ENCODE measurements at places on chromosomes 7 and 10.

DNA sequence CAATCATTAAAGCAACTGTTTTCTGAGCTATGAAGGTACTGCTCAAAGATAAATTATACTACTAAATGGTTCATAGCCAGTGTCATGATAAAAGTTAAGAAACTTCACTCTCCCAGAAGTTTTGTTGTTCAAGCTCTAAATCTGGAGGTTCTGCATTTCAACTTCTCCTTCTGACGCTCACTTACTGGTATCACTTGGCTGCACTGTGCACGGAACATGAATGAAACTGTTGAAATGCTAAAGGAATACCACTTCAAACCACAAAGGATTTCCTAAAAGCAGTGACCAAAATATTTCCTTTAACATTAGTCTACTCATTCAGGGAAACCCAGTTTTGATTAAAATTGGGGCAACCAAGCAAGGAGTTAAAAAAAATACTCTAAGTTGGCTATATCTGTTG, 93.6 kb downstream of the UBE2H start:
- no peak for DNase-seq

DNA sequence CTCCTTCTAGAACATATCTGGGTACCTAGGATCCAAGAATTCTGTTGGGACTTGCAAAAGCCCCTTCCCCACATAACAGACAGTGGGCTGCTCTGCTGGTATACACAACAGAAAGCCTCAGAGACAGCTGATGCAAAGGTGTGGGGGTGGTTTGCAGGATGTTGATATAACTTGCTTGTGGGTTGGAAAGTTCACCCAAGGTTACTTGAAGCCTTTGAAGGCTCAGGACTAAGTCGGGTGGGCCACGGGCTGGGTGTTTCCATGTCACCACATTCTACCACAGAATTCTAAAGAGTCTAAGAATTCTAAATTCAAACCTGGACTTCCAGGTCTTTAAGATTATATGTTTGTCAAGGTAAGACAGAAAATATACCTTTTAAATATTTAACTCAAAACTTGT, 7.4 kb upstream of the NRCAM start:
- DNase-seq, result no peak

- peak; percentile 50 for DNase-seq
These were observed 150.5 kb upstream of the VKORC1L1 start for GRCh38 chr7:65722361-65722792.

GRCh38 chr7:142301923-142302550, 44.2 kb upstream of the PRSS58 start:
- DNase-seq, result no peak

GRCh38 chr7:2307690-2308107, 6.5 kb downstream of the SNX8 start:
- DNase-seq, result no peak

GRCh38 chr7:111006691-111007090, 84.2 kb upstream of the LRRN3 start:
- no peak for DNase-seq

DNA sequence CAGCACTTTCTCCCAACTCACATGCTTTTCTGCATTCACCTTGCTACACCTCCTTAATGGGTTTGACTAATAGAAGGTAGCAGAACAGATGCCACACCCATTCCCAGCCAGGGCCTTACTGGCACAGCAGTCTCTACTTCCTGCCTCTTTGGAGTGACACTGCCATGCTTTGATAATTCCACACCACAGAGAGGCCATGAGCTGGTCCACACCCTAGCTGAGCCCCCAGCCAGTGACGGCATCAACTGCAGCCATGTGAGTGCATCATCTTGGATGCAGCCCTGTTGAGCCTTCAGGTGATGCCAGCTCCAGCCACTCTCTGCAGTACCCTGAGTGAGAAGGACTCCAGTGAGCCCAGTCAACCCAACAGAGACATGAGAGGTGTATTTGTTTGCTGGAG, 27.5 kb upstream of the EZH2 start:
- no peak for DNase-seq

DNA sequence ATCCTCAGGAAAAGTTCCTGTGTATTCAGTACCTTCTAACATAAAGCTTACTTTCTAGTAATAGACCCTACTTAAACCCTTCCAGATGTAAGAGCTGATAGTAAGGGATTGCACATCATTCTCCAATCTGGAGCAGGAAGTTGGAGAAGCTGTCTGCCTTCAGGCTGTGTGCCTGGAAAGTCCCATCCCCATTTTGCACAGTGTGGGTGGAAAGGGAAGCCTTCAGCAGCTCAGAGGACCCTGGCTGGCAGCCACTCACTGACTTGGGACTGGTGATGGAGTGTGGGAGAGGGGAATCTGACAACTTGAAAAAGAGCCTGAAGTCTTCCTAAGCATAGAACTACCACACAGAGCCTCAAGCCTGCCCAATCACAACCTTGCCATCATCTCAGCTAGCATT, 164.1 kb upstream of the ADO start:
- DNase-seq, result no peak

DNA sequence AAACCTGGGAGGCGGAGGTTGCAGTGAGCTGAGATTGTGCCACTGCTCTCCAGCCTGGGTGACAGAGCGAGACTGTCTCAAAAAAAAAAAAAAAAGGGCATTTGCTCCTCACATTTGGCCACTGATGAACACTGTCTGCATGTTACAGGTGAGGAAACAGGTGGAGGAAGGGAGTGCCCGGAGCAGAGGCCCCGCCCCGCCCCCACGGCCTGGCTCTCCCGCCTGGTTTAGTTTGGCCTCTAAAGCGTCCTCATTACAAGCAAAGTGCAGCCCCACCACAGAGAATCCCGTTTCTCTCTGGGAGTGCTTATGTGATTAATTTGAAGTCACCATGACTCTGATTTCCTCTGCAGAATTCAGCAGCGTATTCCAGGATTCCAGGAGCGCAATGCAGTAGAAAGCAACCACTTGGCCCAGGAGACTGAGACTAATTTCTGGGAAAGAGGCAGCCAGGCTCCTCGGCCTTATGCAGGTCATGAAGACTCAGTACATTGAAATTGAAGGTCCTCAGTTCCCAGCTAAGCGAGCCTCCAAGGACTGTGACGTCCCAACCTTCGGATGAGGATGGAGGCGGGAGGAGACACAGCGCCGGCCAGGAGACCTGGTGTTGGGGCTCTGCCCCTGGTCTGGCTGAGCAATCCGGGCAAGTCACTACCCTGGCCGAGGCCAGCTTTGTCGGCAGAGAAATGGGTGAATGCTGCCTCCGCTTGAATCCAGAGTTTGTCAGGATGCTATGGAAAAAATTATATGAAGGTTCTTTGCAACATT, 44.7 kb downstream of the RBM17 start:
- DNase-seq, result no peak

DNA sequence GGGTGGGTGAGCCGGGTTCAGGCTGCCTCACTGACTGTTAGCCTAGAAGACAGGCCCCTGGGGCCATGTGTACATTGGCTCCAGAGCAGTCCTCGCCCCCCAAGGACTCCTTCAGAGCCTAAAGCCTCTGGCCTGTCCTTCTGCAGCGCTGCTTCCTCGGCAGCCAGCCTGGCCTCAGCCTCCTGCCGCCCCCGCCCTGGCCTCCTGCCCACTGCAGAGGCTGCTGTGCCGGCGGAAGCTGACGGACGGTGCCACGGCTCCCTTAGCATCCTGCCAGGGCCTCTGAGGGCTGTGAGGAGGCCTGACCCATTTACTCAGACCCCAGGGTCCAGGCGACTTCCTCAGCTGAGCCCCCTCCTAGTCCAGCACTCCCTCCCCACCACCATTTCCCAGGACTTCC, 4.9 kb downstream of the SRRM3 start:
- DNase-seq, result no peak

DNA sequence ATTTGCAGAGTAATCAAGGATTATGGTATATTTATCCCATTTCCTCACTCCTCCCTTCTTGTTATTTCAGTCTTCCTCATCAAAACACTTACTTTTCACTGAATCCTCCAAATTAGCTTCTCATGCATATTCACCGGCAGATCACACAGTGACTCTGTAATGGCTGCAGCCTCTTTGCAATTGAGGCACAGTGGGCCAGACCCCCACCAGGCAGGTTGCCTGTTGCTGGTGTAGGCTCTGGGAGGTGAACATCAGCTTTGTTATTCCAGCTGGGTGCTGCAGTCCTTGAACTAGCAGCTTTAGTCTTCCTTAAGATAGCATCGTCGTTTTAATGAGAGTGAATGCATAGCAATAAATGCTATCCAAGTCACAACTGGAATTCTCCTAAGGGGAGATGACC, 449.3 kb downstream of the CNTNAP2 start:
- DNase-seq, result no peak

- DNase-seq, result no peak
These were observed 400.3 kb upstream of the ADARB2 start for GRCh38 chr10:2137549-2138174.

- DNase-seq, result no peak
These were observed 62.4 kb upstream of the LRRC18 start for GRCh38 chr10:49001870-49002672.

DNA sequence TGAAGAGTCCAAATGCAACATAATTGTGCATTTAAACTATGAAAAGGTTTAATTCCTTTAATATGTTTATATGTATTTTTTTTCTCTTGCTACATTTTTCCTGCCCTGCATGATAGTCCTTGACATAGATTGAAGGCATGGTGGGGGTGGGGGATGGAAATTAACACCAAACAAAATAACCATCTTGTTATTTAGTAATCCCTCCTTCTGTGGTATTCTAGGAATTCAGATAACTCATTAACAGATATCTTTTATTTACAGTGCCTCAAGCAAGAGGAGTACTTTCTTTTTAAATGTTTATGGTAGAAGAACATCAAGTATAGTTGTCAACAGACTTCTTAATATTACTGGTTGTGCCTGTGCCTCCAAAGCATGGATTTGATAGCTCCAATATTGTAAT, 337.6 kb upstream of the SEMA3A start:
- no peak for DNase-seq

GRCh38 chr10:22712956-22713852, 1.2 kb downstream of the PIP4K2A start:
- DNase-seq, result peak; percentile 16

DNA sequence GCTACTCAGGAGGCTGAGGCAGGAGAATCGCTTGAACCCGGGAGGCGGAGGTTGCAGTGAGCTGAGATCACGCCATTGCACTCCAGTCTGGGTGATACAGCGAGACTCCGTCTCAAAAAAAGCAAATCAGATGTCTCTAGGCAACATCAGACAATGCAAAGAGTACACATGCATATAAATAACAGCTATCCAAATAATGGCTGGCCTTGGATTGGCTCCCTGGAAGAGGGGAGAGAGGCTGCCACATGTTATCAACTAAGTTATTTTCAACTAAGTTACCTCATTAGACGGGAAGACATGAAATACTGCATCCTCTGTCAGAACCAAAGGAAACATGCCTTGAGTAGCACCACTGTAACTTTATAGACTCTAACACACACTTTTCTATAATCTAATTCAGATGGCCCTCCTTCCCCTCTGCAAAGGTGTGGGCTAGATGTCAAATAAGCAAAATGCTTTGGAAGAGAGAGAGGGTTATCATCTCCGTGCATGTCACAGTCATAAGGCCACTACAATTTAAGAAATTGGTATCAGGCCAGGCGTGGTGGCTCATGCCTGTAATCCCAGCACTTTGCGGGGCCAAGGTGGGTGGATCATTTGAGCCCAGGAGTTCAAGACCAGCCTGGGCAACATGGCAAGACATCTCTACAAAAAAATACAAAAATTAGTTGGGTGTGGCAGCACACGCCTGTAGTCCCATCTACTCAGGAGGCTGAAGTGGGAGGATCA, 22.5 kb upstream of the SPOCK2 start:
- DNase-seq, result no peak

- DNase-seq, result no peak
These were observed 116.1 kb downstream of the STRA8 start for GRCh38 chr7:135349746-135350145.
